IPS-NIHi11 (cell line): ENCODE measurements at places on chromosomes 7 and 10.

DNA sequence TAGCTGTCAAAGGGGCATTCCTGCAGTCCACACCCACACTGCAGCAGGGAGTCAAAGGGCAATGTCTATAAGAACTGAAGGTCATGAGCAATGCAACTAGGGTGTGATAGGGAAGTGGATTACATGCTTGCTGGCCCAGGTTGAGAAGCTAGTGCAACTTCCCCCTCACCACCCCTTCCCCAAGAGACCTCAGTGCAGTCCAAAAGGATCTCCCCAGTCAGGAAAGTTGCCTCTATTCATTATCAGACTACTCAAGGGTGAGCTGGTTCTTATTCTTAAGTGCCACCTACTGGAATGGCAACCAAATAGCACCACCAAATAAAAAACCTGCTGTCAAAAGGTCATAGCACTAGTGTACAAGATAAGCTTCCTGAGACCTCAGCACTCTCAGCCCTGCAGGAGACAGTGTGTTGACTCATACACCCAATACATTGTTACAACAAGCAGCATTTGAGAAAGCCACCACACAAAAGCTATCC is 28.2 kb downstream of the MTERF1 start:
- peak; percentile 29 for DNase-seq

DNA sequence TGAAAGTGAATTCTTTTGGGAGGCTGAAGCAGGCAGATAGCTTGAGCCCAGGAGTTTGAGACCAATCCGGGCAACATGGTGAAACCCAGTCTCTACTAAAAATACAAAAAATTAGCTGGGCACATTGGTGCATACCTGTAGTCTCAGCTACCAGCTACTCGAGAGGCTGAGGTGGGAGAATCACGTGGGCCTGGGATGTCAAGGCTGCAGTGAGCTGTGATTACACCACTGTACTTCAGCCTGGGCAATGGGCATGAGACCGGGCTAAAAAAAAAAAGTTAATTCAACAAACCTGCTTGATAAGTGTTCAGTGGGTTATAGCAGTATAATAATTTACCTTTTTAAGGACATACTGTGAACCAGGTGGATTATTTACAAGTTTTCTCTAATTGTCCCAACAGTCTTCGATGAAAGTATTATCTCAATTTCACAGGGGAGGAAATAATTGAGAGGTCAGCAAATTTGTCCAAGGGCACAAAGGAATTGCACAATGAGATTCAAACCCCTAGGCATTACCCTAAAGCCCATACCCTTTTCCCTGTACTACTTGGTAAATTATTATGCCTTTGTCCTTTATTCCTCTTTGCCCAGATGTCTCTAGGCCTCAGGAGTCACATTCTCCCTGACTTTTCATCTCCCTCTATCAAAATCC is 13.1 kb upstream of the DLD start:
- DNase-seq, result no peak

DNA sequence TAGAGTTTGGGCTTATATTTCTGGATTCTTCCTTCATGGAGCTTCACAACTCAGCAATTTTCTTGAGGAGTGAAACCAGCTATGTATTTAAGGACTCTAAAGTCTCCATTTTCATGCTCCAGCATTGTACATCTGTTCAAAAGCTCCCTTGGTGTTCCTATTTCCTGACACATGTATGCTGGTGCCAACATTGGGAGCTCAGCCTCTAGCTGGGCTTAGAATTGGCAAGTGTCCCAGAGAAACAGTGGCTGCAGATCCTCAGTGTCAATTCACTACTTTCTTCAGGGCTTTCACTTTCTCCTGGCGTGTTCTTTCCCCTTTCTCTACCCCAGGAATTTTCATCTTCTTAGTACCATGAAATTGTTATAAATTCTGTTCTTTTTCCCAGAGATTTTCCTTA is 103.1 kb downstream of the ZNF467 start:
- no peak for DNase-seq

GRCh38 chr10:32953277-32953927 is 4.6 kb downstream of the ITGB1 start:
- no peak for DNase-seq

GRCh38 chr10:19200211-19200610 is 151.6 kb downstream of the MALRD1 start:
- no peak for DNase-seq

GRCh38 chr7:17234398-17235031 is 63.9 kb upstream of the AHR start:
- DNase-seq, result no peak

GRCh38 chr10:74955796-74956195 is 129.4 kb downstream of the KAT6B start:
- no peak for DNase-seq

DNA sequence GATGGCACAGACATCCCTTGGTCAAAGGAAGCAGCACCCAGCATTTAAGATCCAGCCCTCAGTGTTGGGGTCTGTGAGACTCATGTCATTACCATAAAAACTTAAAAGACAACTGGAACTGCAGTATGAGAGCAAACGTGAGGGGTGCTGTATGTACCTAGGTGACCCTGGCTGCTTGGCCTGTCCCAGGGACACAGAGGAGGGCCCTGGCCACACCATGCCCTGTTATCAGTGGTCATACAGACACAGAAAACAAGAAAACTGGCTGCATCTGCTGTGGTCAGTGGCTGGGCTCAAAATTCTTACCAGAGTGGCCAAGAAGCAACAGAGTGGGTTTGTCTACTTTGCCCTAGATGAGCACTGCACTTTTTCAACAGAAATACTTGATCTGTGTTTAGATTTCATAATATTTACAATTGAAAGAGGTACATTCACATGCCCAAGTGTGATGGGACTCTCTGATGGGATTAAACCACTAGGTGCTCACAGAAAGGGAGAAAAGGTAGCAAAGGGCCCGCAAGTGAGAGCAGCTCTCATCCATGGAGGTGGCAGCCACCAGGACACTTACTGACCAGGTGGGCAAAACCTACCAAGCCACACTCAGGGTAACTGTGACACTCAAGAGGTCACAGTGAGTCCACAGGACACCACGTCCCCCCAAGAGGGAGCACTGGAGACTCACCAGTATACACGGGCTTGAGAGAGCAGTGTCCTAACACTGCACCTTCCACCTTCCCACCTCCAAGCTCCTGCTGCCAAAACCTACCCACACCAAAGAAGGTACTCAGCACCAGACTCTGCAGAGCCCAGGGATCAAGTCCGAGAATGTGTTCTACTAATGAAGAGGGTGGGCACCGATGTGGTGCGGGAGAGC is 68.1 kb upstream of the CAMK2B start:
- DNase-seq, result no peak
